ENCODE measurements at places on chromosomes 7 and 10.
A peak's percentile ranks its signal among the peaks of the same experiment; 100 is the strongest.

GRCh38 chr10:119817991-119818888, 54.4 kb downstream of the MCMBP start:
- DNase-seq = peak; percentile 43

GRCh38 chr7:32042900-32043299, 27.3 kb downstream of the PDE1C start:
- no peak for DNase-seq

GRCh38 chr10:29950391-29950790, 109.0 kb downstream of the JCAD start:
- no peak for DNase-seq

DNA sequence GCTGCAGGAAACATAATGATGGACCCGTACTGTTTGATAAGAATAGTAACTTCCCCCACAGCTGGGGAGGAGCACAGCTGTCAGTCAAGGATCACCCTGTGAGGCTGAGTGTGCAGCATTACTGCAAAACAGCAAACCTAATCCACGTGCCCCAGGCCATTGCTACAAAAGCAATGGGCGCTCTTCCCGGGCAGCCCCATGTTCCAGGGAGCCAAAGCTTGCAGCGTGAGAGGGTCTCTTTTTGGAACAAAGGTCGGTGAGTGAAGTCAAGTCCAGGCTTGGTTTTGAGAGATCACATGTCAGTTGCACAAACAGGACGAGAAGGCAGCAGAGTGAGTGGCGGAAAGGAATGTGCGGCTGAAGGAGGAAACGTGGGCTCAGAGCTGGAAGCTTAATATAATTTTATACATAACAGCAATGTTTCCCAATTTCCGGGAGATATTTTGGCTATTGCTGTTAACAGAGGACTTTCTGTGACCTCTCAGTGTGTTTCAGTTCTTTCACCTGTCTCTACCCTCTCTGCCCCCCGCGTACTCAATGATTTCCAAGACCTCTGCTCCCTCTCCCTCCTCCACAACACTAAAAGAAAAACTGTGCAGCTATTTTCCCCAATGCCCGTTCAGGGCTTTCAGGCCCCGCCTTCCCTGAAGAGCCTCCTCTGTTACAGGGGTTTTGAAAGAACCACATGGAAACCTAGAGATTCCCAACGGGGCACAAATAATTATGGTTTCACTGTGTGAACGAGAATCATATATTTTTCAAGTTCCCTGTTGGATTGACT, 128.9 kb downstream of the MTPAP start:
- DNase-seq = no peak

- no peak for DNase-seq
Observed at GRCh38 chr7:45001826-45002225, 1.8 kb downstream of the CCM2 start.
